ENCODE measurements at places on chromosomes 6 and 20.
A peak's percentile ranks its signal among the peaks of the same experiment; 100 is the strongest.

DNA sequence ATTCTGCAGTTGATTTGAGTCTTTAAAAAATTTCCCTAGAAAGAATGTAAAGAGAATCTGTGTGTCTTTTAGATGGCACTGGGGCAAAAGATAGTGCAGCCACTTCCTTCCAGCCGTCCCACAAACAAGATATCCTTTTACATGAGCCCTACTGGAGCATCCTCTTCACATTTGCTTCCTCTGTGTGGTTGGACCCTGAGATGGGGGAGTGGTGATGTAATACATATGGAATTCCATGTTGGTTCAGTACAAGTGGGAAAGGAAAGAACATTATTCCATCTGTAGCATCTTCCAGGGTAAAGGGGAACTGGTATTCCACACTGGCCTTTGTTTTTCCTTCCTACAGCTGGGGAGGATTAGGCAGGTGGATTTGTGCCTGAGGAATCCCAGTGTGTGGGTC is 78.9 kb upstream of the ISM1 start:
- DNase-seq = no peak

DNA sequence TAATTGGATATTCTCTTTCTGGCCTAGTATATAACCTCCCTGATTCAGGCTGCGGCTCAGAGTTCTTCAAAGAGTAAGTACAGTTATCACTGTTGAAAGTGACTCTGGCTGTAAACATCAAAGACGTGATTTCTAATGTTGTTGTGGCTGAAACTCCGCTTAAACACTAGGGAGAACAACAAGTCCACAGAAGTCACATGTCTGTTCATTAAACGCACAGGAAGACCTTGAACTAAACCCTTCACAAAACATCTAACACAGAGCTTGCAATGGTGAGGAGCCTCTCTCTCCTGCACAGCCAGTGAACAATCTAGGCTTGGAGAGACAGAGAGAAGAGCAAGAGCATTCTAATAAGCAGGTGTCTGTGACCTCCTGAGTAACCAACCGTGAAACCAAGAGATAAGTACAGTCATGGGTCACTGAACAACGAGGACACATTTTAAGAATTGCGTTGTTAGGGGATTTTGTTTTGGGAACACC is 249.3 kb downstream of the PRKN start:
- DNase-seq = no peak

DNA sequence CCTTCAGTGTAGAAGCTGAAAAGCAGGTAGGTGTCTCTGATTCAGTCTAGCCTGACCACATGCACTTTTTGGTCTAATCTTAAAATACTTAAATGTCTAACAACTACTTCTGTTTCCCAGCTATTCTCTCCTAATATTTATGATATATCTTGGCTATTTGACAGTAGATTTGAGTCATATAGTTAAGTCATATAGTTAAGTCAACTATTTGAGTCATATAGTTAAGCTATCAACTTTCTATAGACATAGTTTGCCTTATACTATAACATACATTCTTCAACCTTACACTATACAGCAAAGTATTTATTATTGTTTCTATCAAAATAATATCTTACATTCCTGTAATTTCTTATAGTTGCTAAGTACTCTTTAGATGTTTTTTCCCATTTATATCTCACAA is 110.9 kb downstream of the GMDS start:
- DNase-seq = no peak

DNA sequence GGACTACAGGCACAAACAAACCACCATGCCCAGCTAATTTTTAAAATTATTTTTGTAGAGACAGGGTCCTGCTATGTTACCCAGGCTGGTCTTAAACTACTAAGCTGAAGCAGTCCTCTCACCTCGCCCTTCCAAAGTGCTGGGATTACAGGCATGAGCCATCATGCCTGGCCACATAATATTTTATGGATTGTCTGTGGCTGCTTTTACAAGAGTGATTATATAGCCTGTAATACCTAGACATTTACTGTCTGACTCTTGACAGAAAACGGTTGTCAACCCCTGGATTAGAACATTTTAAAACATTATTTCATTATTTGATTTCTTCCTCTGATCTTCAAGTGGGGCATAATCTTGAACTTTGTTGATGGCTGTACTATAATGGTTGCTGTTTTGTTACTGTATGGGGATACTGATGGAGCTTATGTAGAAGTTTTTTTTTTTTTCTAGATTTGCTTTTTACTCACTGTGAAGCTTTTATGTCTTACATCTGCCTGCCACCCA is 14.3 kb downstream of the PARD6B start:
- no peak for DNase-seq

- no peak for DNase-seq
These were observed 109.1 kb downstream of the MAN1A1 start for GRCh38 chr6:119240257-119241110.

DNA sequence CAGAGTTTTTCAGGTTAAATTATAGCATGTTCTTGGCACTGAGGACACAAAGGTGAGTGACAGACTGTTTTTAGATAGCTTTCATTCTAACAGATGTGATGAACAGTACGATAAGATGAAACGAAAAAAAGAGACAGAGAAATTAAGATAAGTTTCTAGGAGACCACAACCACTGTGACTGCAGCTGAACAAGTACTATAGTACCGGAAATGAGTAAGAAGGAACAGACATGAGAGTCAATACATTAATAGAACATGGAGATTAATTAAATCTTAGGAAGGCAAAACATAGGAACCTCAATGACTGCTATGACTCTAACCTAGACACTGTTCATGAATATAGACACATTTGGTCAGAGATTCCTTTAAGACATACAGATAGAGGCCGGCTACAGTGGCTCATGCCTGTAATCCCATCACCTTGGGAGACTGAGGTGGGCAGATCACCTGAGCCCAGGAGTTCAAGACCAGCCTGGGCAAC is 40.2 kb downstream of the HBS1L start:
- DNase-seq = peak; percentile 55

- DNase-seq = no peak
These were observed 114.3 kb downstream of the GJA1 start for GRCh38 chr6:121549736-121550135.

DNA sequence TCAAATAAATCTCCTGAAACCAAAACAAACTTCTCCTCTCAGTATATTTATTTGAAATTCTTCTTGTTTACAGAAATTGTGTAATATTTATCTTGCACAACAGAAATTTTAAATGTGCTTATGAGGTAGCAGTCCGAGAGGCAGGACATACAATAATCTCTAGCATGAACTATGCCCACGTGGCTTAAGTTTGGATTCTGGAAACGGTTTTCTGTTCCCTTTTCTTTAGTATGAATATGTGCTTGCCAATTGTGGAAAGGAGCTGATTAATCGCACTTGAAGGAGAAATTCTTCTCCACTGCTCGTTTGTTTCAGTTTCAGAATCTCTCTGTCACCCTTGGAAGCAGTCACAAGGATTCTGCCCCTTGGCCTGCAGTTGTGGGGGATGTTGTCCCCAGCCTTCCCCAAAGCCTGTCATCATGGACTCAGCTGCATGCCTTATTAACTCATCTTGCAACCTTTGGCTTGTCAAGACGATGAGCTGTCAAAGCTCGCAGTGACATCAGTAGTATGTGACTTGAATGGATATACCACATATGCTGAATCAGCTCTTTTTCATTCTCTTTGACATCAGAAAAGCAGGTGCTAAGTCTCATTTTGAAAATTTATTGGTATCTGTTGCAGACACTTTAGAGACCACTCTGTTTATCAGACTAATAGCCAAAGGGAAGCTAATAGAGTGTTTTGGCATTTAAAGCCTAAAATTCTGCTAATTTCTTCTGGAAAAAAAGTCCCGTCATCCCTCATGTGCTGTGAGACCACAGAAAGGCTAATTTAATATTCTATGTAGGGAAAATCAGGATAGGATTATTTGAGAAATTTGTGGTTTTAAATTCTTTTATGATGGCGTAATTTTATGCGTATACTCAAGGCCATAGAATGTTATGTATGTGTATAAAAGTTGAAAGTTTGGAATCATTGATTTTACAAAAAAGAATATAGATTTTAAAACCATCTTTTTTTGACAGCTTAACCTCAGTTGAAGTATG is 186.8 kb downstream of the ARID1B start:
- DNase-seq = no peak

DNA sequence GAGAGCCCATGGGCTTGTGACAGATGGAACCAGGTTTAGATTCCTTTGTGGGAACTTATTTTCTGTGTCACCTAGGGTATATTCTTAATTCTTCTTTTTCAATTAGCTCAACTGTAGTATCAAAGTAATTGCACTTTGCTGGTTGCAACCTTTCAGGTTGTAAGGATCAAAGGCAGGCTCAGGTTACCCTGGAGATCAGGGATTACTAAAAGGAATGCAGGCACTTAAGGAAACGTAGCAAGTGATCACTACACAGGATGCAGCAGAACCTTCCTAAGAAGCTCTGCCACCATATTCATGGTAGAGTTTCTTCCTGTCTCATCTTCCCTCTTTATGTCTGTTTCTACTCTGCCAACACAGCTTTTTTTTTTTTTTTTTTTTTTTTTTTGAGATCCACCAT is 133.2 kb upstream of the JAG1 start:
- DNase-seq = no peak

DNA sequence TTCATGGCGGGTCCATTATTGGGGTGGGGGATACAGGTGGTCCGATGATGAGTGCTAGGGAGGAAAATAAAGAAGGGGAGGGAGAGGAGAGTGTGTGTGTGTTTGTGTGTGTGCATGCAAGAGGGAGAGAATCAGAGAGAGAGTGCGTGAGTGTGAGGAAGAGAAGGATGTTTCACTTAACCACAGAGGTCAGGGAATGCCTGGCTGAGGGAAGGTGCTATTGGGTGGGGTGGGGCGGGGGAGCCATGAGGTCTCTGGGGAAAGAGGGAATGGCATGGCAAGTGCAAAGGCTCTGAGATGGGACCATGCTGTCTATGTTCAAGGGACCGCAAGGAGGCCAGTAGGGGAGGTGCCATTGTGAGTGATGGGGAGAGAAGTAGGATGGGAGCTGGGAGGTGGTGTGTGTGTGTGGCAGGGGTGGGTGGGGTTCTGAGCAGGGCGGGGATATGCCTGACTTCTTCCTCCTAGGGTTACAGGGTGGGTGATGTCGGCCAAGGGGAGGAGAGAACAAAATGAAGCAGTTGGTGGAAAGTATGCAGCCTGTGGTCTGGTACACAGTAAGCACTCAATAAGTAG is 23.0 kb downstream of the CEBPB start:
- DNase-seq = no peak

GRCh38 chr6:23097566-23097965 is 528.2 kb downstream of the HDGFL1 start:
- DNase-seq = no peak

- peak; percentile 35 for DNase-seq
These were observed 279.7 kb downstream of the UST start for GRCh38 chr6:149026530-149026942.

GRCh38 chr6:164133095-164133494 is 718.6 kb downstream of the QKI start:
- no peak for DNase-seq

GRCh38 chr6:156421933-156422332 is 355.2 kb upstream of the ARID1B start:
- DNase-seq = no peak

DNA sequence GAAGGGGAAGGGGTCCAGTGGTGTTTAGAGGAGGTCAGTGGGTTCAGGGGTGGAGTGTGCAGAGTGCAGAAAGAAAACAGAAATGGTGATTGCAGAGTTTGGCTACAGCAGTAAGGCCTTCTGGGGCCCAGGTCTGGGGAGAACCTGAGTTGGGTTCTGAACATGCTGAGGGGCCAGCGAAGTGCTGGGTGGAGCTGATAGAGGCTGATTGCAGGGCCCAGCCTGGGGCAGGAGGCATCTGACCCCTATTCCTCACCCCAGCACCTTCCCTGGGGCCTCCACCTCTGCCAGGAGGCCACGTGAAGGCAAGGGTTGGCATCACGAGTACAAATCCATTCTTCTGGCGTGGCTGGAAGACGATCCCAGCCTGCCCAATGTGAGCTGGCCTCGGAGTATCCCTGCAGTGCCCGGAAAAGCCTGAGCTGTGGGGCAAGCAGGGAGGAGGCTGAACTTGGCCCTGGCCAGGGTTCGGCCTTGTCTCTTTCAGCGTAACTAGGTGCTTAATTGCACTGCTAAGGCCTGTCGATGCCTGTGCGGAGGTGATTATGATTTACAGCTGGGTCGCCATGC is 35.3 kb downstream of the VSTM2L start:
- no peak for DNase-seq

DNA sequence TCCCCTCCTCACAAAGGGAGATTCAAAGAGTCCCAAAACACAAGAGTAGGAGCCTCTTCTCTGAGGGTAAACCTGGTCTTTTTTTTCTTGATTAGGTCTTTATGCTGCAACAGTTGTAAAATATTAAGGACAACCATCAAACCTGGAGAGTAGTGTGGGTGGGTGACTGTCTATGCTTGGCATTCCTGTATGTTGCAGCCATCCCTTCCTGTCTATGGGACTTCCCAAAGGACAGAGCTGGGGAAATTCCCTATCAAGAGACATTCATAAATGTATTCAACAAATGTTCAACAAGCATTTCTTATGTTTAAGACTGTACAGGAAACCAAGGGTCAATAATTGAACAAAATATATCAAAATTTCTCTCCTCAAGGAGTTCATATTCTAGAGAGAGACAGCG is 5.5 kb downstream of the BTN2A2 start:
- DNase-seq = no peak

DNA sequence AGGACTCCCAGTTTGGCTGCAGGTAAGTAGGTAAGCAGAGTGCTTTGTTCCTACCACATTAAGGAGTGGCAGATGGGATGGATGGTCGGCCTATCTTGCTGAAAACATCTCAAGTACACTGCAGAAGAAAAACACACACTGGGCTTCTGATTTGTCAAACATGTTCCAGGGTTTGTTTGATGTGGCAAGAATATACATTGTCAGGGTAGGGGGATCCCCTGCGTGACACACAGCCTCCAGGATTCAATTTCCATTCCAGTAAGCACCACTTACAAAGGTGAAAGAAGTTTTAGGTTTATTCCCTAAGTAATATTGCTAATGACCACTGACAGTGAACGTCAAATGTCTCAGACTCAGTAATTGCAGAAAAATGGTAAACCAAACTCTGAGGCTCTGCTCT is 26.0 kb upstream of the KIF16B start:
- DNase-seq = no peak

- DNase-seq = no peak
These were observed 16.2 kb upstream of the RBL1 start for GRCh38 chr20:37111926-37112455.

GRCh38 chr6:130671577-130671976 is 155.6 kb upstream of the SMLR1 start:
- no peak for DNase-seq

DNA sequence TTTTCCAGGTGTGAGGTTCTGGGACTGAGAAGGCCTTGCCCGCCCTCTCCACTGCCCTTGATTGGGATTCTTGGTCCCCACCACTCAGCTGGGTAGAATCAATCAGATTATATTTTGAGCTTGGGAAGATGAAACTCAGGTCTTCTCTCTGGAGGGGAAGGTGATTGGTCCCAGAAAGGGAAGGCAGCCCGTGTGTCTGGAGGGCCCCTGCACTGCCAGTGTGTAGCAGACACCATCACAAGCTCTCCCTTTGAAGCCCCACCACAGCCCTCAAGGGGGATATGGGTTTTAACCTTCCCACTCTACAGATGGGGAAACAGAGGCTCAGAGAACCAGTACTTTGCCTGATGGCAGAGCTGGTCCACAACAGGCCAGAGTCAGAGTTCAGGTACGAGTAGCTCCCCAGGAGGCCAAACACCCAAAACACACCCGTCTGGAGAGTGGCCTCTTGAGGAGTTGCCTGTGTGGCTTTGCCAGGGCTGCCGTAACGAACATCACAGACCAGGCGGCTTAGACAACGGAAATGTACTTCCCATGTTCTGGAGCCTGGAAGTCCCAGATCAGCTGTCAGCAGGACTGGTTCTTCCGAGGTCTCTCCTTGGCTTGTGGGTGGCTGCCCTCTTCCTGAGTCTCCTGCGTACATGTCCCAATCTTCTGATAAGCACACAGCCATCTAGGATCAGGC is 205.6 kb downstream of the SYNDIG1 start:
- no peak for DNase-seq

GRCh38 chr20:58360936-58361335 is 28.1 kb upstream of the VAPB start:
- DNase-seq = no peak

Measured in CD4-positive, alpha-beta T cell treated with Interleukin-10 for 1 hour (primary cell).